ENCODE measurements at places on chromosomes 4 and X.

GRCh38 chrX:155263854-155264628, at the start of gene RAB39B:
Gene RAB39B (minus strand): TSS chrX:155264491. CDS start chrX:155264288, 203 bp downstream.
- DNase-seq, result peak; percentile 73

DNA sequence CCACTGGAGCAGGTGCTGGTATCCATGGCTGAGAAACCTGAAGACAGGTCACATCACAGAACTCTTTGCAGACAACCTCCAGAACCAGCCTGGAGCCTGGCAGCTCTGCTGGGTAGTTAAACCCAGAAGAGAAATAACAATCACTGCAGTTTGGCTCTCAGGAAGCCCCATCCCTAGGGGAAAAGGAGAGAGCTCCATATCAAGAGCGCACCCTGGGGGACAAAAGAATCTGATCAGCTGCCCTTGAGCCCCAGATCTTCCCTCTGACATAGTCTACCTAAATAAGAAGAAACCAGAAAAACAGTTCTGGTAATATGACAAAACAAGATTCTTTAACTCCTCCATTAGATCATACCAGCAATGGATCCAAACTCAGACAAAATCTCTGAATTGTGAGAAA, 823.2 kb upstream of the FRG1 start:
- DNase-seq, result no peak

DNA sequence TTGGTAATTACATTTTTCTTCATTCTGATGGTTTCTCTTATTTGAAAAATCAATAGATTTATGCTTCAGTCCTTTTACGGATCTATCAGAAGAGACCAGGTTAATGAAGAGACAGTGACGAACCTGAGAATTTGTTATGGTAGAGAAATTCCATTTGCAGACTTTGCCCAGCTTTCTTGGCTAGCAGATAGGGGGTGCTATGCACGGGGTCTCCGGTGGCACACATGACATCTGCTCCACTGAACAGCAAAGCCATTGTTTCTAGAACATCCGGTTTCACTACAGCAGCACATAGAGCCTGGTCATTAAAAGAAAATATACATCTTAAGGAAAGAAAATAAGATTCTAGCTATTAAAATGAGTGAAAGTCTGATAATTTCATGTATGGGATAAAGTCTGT, 85.1 kb downstream of the ARAP2 start:
- DNase-seq, result no peak

GRCh38 chrX:17767734-17768133, 30.4 kb downstream of the SCML1 start:
- DNase-seq, result no peak

- no peak for DNase-seq
Observed at GRCh38 chr4:13024147-13025105, 459.7 kb downstream of the RAB28 start.

GRCh38 chr4:133624744-133625143, 475.6 kb downstream of the PCDH10 start:
- DNase-seq, result peak; percentile 7

GRCh38 chr4:164438321-164438720, 315.6 kb upstream of the SMIM31 start:
- no peak for DNase-seq

- no peak for DNase-seq
Observed at GRCh38 chr4:99504804-99505502, 5.9 kb upstream of the C4orf17 start.

DNA sequence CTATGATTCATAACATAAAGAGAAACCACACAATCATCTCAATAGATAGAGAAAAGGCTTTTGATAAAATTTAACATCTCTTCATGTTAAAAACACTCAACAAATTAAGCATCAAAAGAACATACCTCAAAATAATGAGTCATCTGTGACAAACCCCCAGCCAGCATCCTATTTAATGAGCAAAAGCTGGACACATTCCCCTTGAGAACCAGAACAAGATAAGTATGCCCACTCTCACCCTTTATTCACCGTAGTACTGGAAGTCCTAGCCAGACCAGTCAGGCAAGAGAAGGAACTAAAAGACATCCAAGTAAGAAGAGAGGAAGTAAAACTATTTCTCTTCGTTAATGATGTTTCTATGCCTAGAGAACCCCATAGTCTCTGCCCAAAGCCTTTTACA, 507.2 kb downstream of the PABPC4L start:
- DNase-seq, result no peak

DNA sequence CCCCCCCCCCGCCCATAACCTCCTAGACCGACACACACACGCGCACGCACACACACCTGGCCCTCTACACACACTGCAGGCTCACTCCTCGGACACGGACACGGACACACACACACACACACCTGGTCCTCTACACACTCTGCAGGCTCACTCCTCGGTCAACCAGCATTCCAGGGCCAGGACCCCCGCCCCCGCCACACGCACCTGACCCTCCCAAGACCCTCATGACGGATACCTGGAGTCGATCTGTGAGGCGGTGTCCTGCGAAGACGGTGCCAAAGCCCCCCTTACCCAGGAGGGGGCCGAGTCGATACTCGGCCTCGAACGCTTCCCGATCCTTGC, 552 bp downstream of the PIM2 start:
- no peak for DNase-seq

GRCh38 chrX:41561045-41561444, 113.9 kb downstream of the NYX start:
- DNase-seq, result no peak
